Right ventricle myocardium superior (tissue), 1 donor: ENCODE measurements at places on chromosomes 3 and 15.

- no peak for DNase-seq
These were observed 209.8 kb downstream of the PLCL2 start for GRCh38 chr3:17094551-17094950.

GRCh38 chr3:82281205-82281604 lies 519.8 kb upstream of the GBE1 start:
- DNase-seq, result no peak

DNA sequence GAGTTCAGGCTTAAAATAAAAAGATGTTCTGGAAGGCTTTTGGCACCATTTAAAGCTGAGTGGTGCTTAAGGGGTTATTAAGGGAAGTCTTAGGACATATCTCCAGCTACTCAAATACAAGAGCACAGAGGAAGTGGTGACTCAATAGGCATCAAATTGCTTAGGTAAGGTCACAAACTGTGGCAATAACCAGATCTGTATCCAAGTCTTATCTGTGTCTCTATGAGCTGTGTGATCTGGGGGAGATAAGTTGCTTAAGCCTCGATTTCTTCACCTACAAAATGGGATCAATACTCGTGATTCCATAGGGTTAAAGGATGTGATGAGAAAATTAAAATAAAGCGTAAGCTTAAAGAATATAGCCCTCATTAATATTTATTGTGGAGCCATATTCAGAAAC lies 7.6 kb downstream of the HDC start:
- no peak for DNase-seq

GRCh38 chr3:11335056-11335608 lies 62.9 kb downstream of the ATG7 start:
- no peak for DNase-seq

DNA sequence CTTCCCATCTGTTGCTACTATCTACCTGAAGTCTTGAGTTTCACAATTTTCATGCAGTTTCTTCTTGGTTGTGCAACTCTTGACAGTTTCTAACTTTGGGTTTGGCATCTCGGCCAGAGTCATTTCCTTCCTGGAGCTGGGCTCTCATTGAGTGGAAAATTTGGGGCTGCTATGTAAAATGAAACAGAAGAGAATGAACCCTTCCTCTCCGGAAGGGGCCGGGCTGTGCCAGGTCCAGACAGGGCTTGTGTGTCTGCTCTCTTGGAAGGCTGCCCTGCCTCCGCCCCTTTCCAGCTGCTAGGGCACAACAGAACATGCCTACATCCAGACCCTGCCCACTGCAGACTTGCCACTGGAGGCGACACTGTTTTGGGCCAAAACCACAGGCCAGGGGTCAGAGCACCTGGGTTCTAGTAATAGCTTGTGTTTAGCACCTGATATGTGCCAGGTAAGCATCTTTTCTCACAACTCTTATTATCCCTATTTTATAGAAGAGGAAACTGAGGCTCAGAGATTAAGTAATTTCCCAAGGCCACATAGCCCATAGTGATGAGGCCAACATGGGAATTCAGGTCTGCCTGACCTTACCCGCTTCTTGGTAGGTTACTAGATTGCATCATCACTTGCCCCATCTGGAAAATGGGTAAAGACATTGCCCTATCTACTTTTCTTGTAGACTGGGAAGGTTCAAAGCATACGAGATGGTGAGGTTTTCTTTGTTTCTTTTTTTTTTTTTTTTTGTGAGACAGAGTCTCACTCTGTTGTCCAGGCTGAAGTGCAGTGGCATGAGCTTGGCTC lies 25.0 kb downstream of the IRAK2 start:
- DNase-seq, result peak; percentile 95

GRCh38 chr3:85164436-85164835 lies 205.6 kb downstream of the CADM2 start:
- no peak for DNase-seq

GRCh38 chr3:148937467-148938255 lies 53.7 kb upstream of the GYG1 start:
- no peak for DNase-seq

DNA sequence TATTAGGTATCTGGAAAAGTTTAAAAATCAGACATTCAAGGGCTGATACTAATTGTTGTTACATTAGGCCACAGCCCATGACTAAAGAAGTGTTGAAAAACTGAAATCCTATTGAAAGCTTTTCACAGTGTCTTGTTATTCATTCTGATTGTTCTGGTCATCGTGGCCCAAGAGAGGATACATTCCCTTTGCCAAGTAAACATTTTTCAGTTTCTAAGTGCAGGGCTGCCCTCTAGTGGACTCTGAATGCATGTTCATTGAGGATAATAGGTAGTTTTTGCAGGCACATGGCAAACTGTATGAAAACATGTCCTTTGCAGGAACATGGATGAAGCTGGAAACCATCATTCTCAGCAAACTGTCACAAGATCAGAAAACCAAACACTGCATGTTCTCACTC lies 181.1 kb downstream of the MYRIP start:
- DNase-seq, result no peak

DNA sequence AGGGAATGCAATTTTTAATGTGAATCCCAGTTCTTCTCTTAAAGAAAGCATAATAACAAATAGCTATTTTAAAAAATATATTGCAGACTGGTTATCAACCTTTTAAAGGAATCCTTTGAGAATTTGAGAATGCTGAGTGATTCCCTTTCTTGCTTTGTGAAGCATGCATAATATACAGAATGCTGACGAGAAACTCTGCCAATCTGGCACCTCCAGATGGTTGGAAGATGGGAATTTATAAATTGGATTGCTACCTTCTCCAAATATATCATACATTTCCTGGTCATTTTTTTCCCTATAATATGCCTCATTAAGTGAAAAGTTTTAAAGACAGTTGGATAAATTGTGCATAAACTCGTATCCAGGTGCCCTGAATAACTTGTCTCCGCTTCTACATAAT lies 333.9 kb upstream of the ARPP21 start:
- DNase-seq, result no peak

- no peak for DNase-seq
These were observed 190.3 kb downstream of the MCTP2 start for GRCh38 chr15:94421706-94422105.

- DNase-seq, result no peak
These were observed 19.9 kb downstream of the NOX5 start for GRCh38 chr15:69034352-69034751.

GRCh38 chr3:30693470-30694120 lies 87.2 kb downstream of the TGFBR2 start:
- no peak for DNase-seq

- no peak for DNase-seq
These were observed 497 bp upstream of the CLASP2 start for GRCh38 chr3:33718595-33718907.

- DNase-seq, result no peak
These were observed 113.2 kb downstream of the MECOM start for GRCh38 chr3:169550284-169550683.

GRCh38 chr3:72903004-72903403 lies 15.2 kb downstream of the GXYLT2 start:
- no peak for DNase-seq

DNA sequence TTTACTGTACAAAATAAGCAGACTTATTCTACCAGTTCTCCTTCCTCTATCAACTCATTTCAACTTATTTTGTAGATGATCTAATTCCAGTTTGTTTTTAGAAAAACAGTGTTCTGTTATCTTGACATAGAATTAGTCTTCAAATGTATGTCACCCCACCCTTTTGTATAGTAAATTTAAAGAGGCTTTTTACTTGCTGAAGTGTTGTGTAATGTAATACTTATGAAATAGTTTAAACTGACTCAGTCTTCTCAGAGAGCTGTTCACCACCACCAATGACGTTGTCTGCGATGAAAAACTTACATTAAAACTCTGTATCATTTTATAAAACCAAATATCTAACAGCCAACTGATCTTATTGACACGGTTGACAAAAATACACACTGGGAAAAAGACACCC lies 82.9 kb downstream of the RAP2B start:
- no peak for DNase-seq

- DNase-seq, result no peak
These were observed 10.7 kb upstream of the OCA2 start for GRCh38 chr15:28109626-28110455.

GRCh38 chr3:122893754-122894668 lies 99.1 kb downstream of the SLC49A4 start:
- peak; percentile 51 for DNase-seq

DNA sequence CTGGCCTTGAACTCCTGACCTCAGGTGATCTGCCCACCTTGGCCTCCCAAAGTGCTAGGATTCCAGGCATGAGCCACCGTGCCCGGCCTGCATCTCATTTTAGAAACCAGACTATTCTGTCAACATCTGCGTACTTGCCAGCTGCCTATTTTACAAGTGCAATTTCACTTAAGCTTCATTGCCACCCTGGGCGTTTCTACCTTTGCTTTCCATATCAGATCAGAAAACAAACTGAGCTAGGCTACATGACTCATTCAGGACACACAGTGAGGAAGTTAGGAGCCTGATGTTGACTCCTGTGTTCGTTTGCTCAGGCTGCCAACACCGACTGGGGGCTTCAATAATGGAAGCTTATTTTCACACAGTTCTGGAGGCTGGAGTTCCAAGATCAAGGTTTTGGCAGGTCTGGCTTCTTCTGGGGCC lies 42.3 kb upstream of the KLHL25 start:
- no peak for DNase-seq

DNA sequence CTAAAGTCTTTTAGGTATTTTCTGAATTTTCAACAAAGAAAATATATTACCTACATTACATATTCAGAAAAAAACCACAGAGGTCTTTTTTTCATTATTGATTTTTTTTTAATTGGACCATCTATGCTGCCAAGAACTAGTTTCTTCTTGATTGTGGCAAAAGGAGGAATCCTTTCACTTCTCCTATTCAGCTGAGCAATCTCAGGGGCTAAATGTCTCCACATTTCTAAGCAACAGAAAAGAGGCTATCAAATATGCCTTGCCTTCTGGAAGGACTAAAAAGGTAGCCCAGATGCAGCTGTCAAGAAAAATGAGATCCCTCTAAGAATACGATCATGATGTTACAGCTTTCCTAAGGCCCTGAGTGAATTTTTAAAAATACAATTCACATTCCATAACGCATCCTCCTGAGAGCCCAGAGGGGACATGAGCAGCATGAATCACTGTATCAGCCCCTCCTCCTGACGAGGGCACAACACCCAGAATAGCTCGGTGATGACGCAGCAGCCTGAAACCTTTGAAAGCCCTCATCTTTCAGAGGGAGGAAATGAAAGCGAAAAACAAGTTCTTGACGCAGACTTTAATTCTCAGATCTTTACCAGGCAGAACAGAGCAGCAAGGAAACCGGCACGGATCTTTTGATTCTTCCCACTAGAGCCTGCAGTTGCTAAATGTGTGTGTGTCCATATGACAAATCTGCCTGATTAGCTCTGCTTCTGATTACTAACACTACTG lies 24.6 kb downstream of the RUBCN start:
- peak; percentile 86 for DNase-seq

DNA sequence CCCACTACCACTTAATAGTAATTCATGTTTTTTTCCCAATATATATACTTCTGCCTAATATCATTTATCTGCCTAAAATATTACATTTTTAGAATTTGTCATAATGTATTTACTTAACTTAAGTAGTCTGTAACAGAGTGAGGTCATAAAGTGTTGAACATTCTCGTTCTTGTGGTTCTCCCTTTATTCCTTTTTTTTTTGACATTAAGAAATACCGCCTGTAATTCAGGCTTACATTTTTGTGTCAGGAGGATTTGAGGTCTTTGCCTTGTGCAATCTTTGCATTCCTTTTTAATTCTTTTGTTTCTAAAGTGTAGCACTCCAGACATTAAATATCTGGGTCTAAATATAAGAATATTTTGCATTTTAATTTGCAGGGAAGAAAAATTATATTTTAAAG lies 315.4 kb downstream of the PTPRG start:
- DNase-seq, result no peak

DNA sequence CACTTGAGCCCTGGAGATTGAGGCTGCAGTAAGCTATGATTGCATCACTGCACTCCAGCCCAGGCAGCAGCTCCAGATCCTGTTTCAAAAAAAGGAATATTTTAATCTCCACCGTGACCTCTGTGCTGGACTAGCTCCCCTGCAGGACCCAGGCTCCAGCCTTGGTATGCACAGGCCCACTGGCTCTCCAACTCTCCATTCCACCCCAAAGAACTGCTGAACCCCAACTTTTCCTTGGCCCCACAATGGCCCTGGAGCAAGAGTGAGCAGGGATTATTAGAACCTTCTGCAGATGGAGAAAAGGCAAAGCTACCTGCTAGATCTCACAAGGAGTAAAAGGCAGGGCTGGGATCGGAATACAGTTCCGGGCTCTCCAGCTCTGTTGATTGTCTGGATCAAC lies 32.8 kb upstream of the SFMBT1 start:
- DNase-seq, result no peak

DNA sequence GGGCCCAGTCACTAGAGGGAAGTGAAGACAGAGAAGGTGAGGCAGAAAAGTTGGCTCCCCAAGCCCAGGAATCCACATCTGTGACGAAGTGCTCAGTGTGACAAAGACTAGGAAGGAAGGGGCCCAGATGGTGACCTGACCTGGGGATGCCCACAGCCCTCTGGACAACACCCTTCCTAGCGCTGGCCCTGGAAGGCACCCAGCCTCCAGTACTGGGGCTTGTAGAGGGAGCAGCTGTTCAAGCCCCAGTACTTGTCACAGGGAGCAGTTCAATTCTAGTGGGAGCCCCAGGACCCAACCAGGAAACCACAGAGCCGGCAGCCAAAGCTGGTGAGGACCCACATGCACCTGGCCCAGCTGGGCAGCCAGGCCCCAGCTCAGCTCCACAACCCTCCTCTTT lies 190.8 kb downstream of the XXYLT1 start:
- DNase-seq, result peak; percentile 42

DNA sequence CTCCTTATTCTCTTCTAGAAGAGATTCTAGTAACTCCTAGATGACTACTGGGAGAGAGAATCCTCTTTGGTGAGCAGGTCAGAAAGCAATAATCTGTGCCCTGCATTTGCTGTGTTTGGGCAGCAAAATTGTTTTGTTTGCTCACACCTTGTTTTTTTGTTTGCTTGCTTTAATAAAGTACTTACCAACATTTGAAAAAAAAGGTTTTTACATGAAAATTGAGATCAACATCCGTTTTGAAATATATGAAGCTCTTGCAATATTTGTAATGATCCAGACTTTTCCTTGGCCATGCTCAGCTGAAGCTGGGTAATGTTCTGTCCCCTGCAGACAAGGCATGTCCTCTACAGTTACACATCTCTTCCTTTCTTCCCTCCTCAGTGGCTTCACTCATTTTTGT lies 62.2 kb downstream of the DIPK2A start:
- DNase-seq, result no peak

- DNase-seq, result no peak
These were observed 380.7 kb upstream of the KCNMB2 start for GRCh38 chr3:178155521-178155920.

GRCh38 chr15:39555885-39556284 lies 25.0 kb upstream of the THBS1 start:
- DNase-seq, result no peak

DNA sequence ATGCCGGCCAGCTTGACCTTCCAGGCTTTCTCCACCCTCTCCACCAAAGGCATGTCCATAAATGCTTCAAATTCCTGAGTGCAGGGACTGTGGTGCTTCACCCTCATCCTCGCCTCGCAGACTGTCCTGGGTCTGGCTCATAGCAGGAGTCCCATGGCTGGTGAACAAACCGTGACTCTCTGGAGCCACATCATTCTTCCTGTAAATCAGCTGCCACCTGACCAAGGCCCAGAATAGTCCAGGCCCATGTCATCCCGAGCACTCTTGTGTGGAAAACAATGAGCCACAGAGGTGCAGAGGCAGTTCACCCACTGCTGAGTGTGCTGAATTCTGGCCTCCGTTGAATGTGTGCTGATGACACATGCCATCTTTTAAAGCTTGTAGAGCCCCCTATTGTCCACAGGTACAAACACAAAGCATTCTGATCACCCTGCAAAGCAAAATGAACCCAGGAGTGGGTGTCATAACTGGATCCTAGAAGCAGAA lies 68.6 kb downstream of the ABHD5 start:
- no peak for DNase-seq
